ENCODE measurements at places on chromosomes 2 and 18.

GRCh38 chr2:102301867-102302362, 9.4 kb upstream of the IL1RL1 start:
- peak; percentile 5 for DNase-seq

GRCh38 chr2:239544918-239545465, 144.2 kb upstream of the HDAC4 start:
- no peak for DNase-seq

GRCh38 chr2:160695402-160696086, 201.9 kb upstream of the RBMS1 start:
- DNase-seq: no peak

GRCh38 chr2:23534771-23535170, 149.8 kb downstream of the KLHL29 start:
- no peak for DNase-seq

- DNase-seq: no peak
These were observed 8.4 kb downstream of the SCN7A start for GRCh38 chr2:166485558-166486178.

GRCh38 chr2:17052001-17052400, 386.4 kb upstream of the CYRIA start:
- no peak for DNase-seq

DNA sequence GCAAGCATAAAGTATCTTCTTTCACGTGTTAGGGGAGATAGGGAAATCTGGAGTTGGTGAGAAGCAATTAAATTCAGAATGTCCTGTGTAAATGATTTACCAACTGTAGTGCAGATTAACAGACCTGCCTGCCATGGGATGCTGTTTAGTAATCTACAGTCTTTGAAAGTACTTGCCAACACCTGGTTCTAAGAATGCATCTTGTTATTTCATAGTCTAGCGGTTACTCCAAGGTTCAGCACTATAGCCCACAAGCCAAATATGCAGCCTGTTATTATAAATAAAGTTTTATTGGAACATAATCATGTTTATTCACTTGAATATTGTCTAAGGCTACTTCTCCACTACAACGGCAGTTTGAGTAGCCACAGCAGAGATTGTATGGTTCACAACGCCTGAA, 100.8 kb downstream of the OSBPL6 start:
- no peak for DNase-seq

- DNase-seq: no peak
These were observed 710.6 kb upstream of the ID2 start for GRCh38 chr2:7971248-7971647.

DNA sequence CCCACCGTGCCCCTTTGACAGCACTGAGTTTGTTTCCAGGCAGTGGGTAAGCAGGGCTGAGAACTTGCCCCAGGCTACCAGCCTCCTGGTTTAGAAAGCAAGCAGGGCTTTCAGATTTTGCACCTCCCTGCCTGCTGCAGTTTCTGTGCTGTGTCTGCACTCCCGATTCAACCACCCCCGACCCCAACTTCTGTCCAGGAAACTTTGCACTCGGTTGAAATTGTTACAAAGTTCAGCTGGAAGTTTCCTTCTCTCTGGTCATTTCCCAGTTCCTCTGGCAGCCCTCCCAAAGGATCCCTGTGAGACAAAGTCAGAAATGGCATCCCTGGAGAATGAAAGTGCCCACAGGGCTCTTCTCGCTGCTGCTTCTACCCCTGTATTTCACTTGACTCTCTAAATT, 12.4 kb upstream of the UPP2 start:
- no peak for DNase-seq

DNA sequence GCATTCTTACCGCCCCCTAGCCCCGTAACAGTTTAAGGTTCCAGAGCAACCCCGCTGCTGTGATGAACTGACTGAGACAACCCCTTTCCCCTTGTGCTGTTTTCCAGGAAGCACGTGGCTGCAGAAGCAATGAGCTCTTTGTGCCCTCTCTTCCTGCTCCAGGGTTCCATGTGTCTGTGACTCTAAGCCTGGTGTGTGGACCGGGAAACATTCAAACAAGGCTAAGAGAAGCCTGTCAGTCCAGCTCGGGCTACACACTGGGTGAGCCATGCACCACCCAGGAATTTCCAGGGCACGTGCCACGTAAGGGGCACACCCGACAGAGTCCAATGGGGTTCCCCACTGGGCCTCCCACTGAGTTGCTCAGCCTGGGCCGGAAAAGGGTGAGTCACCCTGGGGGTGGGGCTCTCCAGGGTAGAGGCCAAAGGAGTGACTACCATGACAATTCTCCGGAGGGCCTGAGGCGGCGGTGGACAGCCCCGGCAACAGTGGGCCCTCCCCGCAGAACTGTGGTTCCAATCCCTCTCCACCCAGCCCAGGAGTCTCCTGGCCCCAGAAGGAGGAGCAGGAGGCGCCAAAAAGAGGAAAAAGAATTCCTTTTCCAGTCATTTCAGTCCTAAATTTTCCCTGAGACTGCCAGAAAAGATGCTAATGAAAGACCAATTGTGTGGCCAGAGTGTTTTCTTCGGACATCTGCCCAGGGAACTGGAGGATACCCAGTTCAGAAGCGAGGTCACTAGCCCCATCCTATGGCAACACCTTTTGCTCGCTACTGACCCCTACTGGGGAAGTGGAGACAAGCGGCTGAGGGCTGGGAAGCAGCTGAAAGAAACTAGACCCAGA, 157.8 kb upstream of the SLC1A4 start:
- DNase-seq: peak; percentile 68

DNA sequence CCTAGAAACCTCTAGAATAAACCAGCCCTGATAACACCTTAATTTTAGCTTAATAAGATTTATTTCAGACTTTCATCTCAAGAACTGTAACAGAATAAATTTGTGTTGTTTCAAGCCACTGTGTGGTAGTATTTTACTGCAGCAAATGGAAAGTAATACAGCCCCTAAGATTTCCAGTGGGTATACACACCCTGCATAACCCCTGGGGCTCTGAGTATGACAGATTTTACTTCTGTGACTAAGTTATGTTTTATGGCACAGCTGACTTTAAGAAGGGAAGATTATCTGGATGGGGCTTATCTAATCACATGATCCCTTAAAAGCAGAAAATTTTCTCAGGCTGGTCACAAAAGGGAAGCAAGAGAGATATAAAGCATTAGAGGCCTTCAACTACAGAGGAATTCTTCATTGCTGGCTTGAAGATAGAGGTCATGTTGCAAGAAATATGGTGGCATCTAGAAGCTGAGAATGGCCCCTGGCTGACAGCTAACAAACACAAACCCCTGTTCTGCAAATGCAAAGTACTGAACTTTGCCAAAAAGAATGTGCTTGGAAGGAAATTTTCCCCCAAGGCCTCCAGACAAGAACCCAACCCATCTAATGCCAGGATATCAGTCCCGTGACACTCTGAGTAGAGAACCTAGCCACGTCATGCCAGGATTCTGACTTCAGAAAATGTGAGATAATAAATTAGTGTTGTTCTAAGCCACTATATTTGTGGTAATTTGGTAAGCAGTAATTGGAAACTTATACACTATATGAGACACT, 67.8 kb upstream of the SLC9A2 start:
- DNase-seq: no peak

GRCh38 chr2:17792515-17792914, 23.7 kb upstream of the MSGN1 start:
- DNase-seq: no peak

DNA sequence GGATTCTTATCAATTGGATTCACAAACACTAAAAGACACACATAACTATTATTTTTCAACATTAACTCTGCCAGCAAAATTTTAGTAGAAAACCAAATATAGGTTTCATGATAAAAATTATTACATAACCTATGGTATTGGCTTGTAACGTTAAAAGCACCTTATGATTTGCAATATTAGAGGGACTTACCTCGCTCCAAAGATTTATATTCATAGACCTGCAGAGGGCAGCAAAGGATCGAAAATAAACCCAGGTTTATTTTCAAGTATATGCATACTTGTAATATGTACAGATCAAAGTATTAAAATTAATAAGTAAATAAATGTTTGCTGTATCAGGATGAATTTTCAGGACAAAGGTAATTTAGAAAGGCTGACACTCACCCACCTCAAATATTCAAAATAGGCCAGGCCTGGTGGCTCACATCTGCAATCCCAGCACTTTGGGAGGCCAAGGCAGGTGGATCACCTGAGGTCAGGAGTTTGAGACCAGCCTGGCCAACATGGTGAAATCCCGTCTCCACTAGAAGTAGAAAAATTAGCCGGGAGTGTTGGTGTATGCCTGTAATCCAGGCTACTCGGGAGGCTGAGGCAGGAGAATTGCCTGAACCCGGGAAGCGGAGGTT, 45.3 kb downstream of the LRPPRC start:
- peak; percentile 2 for DNase-seq

DNA sequence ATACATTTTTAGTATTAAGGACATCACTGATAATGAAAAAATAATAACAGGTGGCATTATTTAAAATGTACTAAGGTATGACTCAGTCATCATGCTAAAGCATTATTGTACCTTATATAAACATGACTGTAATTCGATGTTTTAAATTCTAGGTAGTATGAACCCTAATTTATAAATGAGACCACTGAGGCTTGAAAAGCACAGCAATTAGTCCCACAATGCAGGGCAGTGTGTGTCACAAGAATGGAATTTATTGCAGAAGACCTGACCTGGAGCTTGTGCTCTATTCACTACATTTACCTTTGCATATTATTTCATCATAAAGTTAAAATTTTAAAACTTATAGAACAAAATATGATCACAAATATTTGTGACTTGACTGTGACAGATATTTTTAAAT, 358.5 kb upstream of the DSEL start:
- DNase-seq: no peak

DNA sequence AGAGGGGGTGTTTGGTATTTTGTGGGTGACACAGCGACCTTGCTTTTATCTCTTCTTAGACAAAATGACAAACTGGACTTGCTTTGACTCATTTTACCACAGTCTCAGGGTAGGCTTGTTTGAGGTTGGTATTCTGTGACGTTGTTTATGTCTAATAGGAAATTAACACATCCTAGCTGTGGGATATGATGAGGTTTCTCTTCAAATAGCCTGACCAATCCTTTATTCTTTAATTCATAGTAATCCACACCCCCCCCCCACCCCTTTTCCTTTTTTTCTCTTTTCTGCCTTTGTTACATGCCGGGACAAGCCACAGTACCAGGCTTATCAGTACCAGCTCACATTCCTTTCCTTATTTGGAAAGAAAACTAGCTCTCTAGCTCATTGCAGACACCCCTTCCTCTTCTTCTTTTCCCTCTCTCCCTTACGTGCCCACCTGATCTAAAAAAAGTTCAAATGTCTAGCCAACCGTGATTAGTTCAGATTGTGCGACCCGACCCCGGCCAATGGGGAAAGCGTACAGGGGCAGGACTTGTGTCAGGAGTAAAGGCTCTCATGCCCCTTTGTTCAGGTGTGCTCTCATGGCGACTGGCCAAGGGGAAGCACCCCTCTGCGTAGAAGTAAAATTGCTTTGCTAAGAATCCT, 52.2 kb upstream of the PTPRM start:
- DNase-seq: no peak

- DNase-seq: no peak
These were observed 39.1 kb downstream of the SRBD1 start for GRCh38 chr2:45571940-45572339.

DNA sequence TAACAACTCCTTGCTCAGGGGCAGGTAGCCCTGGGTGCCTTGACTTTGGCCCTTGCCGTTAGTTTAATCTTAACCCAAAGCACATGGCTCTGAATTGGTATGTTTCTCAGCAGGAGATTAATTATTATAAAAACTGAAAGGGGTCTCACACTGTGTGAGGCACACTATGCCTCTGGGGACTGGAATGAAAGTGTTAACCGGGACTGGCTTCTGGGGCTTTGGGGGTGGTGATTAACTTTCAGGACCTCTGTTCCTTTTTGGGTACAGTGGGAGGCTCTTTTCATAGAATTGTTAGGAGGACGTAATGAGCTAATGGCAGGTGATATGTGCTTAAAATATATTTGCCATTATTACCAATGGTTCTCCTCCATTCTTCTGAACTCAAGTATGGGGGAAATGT, 5.1 kb downstream of the MERTK start:
- no peak for DNase-seq

DNA sequence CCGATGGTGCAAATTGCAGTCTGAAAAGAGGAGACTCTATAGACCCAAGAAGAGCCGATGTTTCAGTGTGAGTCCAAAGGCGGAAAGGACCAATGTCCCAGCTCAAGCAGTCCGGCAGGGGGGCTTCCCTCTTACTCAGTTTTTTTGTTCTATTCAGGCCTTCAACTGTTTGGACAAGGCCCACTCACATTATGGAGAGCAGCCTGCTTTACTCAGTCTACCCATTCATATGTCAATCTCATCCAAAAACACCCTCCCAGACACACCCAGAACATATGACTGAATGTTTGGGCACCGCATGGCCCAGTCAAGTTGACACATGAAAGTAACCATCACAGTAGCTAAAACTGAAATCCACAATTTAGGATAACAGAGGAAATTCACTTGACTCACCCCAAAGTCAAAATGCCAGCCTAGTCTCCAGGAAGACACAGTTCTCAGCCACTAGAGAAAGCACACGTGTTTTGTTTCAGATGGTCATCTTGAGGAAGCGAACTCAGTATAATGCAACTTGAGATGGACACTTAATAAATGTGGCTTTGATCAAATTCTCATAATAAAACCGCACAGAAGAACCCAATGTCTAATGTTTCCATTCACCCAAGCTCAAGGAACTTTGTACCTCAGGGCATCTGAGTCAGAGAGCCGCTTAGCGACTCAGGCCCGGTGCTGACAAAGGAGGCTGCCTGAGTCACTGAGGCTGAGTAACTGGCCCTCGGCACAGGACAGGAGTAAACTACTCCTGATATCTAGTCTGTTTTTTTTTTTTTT, 2.4 kb downstream of the FHL2 start:
- no peak for DNase-seq

DNA sequence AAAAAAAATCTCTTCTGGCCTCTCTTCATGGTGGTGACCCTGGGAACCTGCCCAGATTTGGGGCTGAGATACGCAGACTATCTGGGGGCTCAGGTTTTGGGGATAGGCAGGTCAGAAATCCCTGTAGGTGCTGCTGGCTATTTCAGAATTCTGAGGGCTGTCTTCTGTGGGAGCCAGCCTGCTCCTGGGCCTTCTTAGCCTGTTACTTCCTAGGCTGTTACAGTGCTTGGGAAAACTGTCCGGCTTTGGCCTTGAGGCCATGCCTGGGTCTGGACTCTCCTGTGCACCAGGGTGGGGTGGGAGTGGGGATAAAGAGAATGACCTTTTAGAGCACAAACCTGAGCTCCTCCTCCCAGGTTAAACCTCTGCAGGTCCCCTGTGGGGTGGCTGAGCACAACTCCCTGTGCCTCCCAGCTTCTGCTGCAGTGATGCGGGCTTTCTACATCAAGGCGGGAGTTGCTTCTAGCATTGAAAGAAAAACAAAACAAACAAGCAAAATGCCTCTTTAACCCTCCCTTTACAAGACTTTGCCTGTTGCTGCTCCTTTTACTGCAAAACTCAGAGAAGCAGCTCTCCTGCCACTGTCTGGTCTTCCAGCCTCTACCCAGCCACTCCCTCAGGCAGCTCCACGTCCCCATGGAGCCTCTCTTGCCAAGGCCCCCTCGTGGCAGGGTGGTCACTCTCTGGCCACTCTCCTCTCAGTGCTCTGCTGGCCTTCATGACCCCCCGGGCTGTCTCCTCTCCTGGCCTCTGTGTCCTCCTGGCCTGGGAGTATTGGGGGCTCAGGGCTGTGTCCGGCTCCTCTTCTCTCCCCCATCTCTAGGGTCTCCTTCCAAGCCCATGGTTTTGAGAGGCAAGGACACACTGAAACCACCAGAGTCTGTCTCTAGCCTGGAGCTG, 293.0 kb upstream of the HS6ST1 start:
- DNase-seq: no peak

- no peak for DNase-seq
These were observed 1109.1 kb upstream of the NRXN1 start for GRCh38 chr2:52141076-52141475.

All from neural crest cell (in vitro differentiated cells).